ENCODE measurements at places on chromosomes 2 and 18.
A peak's percentile ranks its signal among the peaks of the same experiment; 100 is the strongest.

- no peak for DNase-seq
Observed at GRCh38 chr2:60313470-60314172, 239.8 kb downstream of the BCL11A start.

- no peak for DNase-seq
Observed at GRCh38 chr2:52698408-52698807, 1069.2 kb upstream of the CHAC2 start.

DNA sequence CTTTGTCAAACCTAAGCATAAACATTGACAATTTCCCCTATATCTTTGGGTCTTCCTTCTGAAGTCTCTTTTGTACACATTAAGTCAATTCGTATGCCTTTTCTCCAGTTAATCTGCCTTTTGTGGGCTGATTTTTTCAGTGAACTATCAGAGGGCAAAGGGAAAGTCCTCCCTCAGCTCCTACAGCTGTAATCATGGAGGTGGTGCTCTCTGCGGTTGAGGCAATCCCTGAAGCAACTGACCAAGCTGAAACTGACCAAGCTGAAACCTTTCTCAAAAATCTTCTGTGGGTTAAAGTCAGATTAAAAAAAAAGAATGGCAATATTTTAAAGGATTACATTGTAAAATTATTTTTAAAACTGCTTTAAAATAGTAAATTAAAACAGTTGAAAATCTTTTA is 105.8 kb upstream of the DNAJC10 start:
- DNase-seq: no peak

DNA sequence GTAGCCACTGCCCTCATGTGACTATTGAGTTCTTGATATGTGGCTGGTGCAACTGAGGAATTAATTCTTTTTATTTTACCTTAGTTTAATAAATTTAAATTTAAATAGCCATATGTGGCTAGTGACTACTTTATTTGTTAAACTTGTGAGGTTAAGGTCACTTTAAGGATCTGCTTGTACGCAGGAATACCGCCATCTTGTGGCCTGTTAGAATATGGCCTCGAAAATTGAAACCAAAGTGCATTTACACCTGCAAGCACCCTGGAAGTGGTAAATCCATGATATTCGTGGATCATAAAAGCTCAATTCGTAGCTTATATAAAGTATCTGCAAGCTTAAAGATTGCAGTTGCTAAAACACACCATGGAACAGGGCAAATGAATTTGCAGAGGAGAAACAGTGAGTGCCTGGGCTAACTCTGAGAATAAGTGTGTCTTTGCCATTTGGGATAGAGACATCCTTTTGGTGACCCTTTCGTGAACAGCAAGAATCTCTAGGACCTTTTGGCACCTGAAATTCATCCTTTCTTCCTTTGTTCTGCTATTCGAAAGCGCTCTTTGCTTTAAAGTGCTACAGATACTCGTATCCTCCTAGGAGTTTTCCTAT is 59.9 kb upstream of the REG3A start:
- peak; percentile 1 for DNase-seq

- DNase-seq: no peak
Observed at GRCh38 chr2:119792907-119793312, 33.2 kb downstream of the PTPN4 start.

DNA sequence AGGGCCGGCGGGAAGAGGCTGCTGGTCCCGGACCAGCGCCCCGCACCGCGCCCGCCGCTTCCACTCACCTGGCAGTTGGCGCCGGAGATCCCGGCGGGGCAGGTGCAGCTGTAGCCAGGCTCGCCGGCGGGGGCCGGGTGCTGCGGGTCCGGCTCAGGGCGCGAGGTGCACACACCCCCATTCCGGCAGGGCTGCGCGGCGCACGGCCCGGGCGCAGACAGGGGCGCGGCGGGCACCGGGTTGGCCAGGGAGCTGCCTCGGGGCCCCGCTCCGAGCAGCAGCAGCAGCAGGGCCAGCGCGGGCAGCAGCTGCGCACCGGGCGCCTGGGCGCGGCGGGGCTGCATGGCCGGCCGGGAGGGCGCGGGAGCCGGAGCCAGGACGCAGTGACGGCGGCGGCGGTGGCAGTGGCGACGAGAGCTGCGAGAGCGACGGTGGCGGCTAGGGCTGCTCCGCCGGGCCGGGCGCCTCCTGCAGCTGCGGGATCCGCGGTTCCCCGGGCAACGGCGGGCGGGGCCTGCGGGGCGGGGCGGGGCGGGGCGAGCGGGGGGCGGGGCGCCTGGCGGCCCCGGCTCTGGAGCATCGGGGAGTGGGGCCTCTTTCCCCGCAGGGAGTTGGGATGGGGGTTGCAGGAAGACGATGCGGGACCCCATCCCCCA is at the start of gene DNER:
Gene DNER, minus strand, starts transcription at position 476 of the 656 bp plus-strand sequence. Its CDS starts 132 bp downstream, at position 344.
- peak; percentile 66 for DNase-seq

DNA sequence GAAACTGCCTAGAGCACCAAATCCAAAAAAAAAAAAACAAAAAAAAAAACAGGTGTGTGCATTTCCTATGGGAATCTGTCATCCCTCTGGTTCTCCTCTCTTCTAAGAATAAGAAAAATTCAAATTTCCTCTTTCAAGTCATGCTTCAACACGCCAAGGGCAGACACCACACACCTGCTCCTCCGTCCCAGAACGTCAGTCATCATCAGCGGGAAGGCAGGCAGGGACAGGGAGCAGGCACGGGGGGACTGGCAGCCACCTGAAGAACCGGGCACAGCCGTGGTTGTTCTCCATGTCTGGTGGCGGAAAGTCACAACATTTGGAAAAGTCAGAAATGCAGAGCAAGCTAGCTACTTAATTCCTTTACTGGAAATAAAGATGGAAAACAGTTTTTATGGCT is 214.8 kb downstream of the IKZF2 start:
- no peak for DNase-seq

DNA sequence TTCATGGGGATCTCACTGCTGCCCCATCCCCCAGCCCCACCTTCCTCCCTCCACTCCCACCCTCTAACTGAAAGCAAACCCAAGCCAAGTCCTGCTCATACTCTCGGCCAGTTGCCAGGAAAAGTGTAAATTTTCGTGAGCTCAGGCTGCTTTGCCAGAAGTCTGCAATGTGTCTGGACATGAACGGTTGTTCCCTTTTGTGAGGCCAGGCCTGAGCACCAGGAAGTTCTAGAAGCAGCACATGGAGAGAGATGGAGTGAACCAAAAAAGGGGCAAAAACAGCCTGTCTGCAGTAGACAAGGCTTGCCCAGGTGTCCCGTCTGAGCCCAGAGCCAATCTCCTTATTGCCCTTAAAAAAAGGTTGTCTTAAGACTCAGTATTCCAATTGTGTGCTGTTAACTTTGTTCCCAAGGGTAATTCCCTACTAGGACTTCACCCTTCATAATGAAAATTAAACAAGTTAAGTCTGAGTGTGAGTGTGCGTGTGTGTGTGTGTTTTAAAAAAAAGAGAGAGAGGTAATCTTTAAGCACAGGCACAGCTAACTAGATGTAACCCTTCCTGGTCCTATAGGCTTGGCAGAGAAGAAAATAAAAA is 247.1 kb downstream of the BCL11A start:
- no peak for DNase-seq

GRCh38 chr2:98388081-98388480 is 41.8 kb downstream of the CNGA3 start:
- DNase-seq: no peak

GRCh38 chr18:69981948-69982347 is 34.3 kb upstream of the CD226 start:
- no peak for DNase-seq

- DNase-seq: no peak
Observed at GRCh38 chr2:86352727-86353221, 15.3 kb upstream of the REEP1 start.

Data from activated naive CD8-positive, alpha-beta T cell treated with anti-CD3 and anti-CD28 coated beads for 36 hours (primary cell).